Activated T-helper 1 cell treated with anti-CD3 and anti-CD28 coated beads, Interleukin-12 subunit alpha, Interleukin-12 subunit beta, Interleukin-2, Interleukin-4 antibody, amounts not matched to agents 30 ng/mL and 10 ng/mL and 1 ng/mL, durations not matched to agents 14 hours and 24 hours and 36 hours (primary cell): ENCODE measurements at places on chromosomes 6 and 20.

GRCh38 chr6:5082487-5083306 is 2.4 kb upstream of the PPP1R3G start:
- DNase-seq, result no peak

DNA sequence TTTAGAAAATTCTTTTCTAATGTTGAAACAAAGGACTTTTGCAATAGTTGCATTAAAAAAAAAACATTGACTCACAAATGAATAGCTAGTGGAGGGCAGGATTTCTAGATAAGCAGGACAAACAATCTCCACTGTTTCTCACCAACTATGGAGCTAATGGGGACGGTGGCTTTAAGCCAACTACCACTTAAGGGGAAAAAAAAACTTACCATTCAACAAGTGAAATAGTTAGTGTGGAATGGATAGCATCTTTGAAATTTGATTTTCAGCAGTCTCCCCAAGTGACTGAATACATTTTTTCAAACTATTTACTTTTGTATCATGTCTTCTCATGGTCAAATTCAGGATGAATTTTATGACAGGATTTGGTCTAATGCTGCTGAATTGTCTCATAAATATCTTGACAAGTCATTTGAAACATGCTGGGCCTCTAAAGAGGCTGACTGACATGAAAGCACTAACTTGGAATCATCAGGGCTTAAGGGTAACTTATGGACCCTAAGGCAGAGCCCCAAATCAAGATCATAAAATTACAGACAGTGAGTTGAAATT is 100.5 kb downstream of the EYA4 start:
- DNase-seq, result no peak

DNA sequence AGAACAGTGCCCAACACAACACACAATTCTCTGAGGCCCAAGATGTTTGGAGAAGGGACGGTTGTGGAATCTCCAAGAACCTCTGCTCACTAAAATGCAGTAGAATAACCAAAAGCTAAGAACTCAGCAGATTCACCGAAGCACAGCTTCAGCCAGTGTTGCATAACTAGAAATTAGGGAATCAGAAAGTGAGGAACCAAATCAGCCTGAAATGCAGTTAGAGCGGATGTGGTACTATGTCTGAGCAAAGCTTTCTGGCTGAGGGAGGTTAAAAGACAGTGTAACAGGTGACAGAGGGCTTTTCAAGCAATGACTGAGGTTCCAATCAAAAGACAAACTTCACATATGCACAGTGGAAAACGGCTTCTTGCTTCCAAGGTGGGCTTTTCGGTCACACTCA is 197.9 kb upstream of the KCNK16 start:
- no peak for DNase-seq

DNA sequence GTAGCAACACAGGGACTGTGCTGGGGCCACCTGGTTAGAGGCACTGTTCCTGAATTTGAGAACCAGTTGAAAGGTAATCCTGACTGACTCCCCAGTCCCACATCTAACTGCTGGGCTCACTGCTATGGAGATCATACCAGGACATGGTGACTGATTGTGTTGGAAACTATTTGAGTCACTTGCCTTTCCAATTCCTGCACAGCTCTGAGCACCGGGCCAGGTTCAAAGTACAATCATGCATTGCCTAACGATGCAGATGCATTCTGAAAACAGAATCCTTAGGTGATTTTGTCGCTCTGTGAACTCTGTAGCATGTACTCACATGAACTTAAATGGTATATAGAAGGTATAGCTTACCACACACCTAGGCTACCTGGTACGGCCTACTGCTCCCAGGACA is 215.3 kb downstream of the BMP7 start:
- DNase-seq, result no peak

DNA sequence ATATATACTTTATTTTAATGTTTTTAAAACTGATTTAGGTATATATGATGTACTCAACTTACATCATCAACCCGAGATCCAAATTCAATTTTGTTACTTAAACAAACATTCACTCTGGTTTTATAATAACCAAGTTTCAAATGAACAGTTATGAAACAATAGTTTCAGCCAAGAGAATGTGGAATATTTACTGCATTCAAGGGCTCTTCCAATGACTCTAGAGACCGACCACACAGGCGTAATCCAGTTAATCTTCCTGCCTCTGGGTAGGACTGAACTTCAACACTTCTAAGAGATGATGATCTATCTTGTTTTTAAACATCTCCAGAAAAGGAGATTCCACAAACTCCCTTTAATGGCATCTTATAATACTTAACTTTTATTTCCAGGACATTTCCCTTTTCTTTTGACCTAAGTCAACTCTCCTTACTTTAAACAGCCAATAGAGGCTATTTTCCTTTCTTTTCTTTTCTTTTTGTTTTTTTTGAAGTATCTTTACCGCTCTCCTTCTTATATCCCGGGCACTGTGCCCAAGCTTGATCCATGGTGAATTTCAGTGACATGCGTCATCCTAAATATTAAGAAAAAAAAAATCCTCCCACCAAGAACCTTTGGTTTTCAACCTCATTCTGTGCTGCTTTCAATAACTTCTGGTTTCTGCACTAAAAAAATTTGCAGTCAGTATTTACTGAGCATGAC is 110.1 kb downstream of the KIF13A start:
- no peak for DNase-seq

DNA sequence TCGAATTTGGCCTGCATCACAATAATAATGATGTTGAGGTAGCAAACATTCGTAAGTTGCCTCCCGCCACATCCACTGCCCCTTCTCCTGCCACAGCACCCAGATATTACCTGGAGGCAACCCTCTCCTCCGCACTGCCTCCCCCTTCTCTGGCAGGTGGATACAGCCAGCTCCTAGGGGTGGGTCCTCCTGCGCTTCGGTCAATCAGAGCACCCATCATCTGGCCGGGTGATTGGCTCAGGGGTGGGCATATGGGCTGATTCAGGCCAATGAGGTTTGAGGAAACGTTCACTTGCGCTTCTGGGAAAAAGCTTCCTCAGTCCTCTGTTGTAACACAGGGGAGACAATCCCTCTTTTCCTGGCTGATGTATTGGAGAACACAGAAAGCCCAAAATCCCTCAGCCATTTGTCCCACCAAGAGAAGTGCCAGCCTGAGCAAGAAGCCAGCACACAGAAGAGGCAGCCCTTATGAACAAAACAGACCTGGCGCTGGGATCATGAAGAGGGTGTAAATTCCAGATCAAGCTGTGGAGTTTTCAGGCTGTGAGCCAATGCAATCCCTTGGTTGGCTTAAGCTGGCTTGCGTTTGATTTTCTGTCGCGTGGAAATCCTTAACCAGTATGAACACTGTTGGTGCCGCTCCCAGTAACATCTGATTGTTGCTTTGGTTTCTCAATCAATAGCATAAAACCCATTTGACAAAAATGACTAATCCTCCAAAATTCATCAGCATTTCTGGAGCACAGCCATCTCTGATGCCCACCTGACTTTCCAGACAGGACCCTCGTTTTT is 82.2 kb downstream of the PRDM1 start:
- DNase-seq, result no peak

- DNase-seq, result no peak
Measured at GRCh38 chr6:15331143-15331542, 85.3 kb downstream of the JARID2 start.

DNA sequence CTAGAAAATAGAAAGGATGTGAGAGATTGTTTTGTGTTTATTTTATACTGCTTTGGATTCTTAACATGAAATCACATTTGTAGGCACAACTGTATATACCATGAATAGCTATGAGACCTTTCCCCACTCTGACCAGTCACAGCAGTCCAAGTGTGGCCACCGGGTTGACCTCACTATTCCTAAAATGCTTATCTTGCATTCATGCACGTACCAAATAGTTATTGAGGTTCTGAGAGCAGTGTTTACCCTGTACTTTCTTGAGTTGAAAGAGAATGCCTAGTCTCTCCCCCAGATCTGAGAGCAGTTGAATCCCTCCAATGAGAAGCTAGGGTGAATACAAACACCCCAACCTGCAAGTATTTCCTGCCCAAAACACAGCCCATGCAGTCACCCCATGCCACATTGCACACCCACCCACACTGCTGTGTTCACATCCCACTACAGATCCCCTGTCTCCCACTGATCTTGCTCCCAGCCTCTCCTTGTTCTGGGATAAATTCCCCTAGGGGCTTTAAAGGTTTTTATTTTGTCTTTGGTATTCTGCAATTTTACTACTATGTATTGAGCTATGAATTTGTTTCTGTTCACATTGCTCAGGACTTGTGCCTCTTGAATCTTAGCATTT is 51.6 kb downstream of the GOPC start:
- DNase-seq, result no peak

DNA sequence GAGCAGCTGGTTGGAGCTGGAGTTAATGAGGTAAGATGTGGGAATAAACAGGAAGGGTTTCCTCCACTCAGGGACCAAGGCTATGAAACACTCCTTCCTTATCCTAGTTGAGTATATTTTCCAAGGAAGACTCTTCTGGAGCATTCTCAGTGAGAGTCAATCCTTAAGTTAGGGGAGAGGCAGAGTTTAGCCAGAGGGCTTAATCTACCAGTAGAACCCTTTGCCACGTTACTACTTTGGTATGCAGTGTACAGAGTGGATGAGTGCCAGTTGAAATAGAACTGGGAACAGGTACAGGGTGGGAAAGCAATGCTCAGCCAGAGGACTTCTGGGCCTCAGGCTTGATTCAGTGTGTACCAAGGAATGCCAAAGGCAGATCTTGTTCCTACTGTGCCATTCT is 114.3 kb downstream of the UBE3D start:
- no peak for DNase-seq

DNA sequence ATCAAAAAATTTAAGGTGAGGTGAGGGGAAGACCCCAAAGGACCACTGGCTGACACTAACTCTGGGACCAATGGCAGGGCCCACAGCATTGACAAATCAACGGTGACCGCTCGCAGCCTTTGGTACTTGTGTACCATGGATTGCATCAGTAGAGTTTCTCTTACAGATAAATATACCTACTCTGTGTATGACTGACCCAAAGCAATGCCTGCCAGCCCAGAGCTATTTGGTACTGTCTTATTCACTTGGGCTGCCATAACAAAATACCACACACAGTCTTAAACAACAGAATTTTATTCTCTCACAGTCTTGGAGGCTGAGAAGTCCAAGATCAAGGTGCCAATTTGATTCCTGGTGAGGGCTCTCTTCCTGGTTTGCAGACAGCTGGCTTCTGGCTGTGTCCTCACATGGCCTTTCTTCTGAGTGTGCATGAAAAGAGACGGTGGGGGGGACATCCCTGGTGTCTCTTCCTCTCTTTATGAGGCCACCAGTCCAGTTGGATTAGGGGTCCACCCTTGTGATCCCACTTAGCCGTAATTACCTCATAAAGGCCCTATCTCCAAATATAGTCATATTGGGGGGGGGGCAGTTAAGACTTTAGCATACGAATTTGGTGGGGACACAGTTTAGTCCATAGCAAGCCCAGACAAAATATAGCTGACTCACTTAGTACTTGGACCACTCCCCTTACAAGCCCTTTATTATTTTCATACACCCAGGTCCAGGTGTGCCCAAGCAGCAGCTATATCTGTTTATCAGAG is 336.3 kb downstream of the CD83 start:
- no peak for DNase-seq

- DNase-seq, result no peak
Measured at GRCh38 chr6:170243386-170243785, 47.5 kb downstream of the DLL1 start.

GRCh38 chr6:129719692-129720091 is 9.7 kb upstream of the ARHGAP18 start:
- DNase-seq, result no peak

GRCh38 chr20:34190262-34190661 is 51.0 kb upstream of the ASIP start:
- no peak for DNase-seq

- DNase-seq, result no peak
Measured at GRCh38 chr6:122495612-122496011, 24.0 kb upstream of the SERINC1 start.

DNA sequence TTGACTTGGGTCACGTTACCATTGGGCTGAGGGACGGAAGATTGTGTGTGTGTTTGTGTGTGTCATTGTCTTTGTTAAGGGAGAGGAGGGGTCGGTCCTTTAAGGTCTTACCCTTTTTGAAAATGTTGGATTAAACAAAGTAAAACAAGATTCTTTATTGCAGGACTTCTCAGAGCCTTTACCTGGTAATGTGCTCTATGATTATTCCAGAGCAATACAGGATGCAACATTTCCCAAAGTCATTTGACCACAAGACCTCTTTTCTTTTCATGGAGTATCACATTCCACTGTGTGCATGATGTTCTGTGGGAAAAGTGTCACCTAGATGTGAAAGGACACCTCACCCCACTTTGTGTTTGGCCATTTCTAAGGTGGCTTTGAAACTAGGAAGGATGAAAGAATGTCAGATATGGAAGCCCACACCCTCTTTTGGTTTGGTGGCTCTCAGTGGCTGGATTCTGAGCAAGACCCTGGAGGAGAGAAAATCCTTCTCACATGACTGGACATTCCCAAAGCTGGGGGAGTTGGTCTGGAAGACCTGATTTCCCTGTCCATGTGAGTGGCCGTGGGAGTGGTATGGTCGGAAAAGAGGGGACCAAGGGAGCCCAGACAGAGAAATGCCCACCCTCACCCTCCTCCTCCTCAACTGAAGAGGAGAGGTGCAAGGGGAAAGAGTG is 18.2 kb upstream of the ZNF831 start:
- DNase-seq, result no peak

DNA sequence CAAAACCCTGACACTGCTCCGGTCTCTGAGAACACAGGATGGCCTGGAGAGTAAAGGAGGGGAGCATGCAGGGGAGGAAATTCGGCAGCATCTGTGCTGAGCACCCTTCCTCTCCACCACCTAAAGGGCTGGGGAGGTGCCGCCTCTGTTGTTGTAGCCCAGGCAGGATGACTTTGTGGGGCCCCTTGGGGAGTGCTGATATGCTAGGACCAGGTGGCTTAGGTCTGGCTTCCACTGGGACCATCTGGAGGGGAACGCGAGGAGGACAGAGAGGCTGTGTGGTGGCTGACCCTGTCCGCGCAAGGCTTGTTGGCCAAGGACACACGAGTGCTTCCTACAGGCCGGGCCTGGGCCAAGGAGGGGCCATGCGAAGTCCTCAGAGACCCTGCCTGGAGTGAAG is 9.9 kb upstream of the RPS6KA2 start:
- no peak for DNase-seq

GRCh38 chr6:120871416-120872261 is 462.6 kb downstream of the TBC1D32 start:
- DNase-seq, result no peak

DNA sequence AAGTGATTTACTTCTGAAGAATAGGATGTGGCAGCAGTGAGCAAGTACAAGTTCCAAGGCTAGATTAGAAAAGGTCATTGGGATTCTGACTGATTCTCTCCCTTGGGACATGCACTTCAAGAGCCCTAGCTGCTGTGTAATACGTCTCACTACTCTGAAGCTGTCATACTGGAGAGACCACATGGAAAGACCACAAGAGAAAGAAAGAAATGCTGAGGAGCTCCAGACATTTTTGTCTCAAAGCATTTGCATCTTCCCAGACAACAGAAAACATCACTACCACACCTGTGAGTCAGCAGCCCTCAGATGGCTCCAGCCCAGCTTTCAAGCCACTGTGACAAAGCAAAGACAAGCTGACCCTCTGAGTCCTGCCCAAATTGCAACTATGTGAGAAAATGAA is 20.7 kb downstream of the TENT5A start:
- DNase-seq, result no peak
